ENCODE measurements at places on chromosomes 6 and 20.

DNA sequence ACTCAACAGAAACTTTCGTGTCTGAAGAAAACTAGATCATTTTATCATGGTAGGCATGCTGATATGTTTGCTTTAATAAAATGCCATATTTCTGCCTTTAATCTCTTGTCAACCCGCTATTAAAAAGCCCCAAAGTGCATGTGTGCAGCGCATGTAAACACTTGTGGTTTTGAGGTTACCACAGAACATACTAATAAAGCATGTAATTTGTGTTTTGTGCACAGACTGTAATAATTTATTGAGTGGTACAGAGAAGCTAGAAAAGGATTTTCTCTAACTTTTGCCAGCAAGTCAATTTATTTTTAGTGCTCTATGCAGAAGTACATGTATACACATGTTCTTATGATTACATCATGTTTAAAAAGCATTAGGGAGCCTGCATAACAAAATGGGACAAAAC lies 349.9 kb upstream of the SLC35B3 start:
- DNase-seq, result no peak

DNA sequence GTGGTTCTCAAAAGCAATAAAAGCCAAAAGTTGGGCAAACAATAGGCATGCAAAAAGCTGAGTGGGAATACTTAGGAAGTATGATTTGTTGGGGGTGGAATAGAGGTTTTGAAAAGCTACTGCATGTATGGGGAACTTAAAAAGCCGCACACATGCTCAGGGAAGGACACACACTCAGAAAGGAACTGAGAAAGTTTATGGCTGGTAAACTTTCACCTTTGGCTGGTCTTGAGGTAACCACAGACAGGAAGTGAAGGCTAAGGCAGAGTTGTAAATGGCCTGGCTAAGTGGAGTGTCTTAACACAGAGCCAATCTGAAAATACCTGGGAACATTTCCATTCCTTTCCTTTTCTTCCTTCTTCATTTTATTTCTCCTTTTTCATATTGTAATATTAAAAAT lies 134.5 kb upstream of the EXOC2 start:
- DNase-seq, result no peak

DNA sequence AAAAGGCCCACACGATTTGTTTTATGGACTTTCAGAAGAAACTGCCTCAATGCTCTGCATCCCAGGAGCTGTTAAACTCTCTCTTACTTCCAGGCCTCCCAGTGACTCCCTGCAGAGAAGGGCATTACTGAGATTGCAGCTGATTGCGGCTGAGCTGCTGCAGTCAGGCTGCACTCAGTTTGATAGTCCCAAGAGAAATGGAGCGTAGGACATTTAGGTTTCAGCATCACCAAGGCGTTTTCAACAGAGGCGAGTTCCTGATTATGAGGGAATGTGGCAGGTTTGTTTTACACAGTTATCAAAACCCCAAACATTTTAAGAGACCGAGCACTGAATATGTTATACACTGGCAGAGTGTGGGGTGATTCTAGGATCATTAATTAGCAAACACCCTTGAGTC lies 145.6 kb downstream of the TBX18 start:
- DNase-seq, result peak; percentile 10

DNA sequence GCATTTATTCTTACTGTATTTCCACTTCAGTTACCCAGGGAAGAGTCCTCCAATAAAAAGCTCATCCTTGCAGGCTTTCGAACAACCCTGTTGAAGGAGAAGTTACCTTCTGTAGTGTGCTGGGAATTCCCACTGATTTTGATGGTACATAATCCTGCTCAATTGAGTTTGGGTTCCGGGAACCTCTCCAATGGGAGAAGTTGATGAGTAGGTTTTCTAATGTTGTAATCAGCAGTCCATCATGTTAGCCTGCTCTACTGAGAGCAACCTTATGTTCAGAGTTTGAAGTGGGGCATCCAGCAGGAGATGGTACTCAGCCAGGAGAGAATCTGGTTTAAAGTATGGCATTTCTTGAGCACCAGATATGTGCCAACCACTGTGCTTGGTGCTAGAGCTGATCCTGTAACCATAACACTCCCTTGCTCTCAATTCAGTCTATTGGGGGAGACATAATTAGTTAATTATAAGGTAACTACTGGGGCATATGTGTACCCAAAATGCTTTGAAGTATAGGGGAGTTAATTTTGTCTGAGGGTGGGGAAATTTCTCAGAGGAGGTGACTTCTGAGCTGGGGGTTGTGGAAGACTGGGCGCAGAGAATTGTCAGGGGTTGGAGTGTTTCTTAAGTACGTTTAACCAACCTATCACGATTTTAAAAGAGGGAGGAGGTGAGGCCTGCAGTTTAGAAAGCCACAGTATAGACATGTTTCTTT lies 2.1 kb downstream of the TOP1 start:
- peak; percentile 45 for DNase-seq
